Stimulated activated CD4-positive, alpha-beta T cell treated with anti-CD3 and anti-CD28 coated beads, Interleukin-4, amount 100 ng/mL, for 48 hours (primary cell): ENCODE measurements at places on chromosomes 3 and 15.
A peak's percentile ranks its signal among the peaks of the same experiment; 100 is the strongest.

- no peak for DNase-seq
Observed at GRCh38 chr3:33438284-33438668, 1.9 kb downstream of the UBP1 start.

GRCh38 chr15:72796515-72797337 is 13.2 kb upstream of the ADPGK start:
- DNase-seq, result peak; percentile 34

DNA sequence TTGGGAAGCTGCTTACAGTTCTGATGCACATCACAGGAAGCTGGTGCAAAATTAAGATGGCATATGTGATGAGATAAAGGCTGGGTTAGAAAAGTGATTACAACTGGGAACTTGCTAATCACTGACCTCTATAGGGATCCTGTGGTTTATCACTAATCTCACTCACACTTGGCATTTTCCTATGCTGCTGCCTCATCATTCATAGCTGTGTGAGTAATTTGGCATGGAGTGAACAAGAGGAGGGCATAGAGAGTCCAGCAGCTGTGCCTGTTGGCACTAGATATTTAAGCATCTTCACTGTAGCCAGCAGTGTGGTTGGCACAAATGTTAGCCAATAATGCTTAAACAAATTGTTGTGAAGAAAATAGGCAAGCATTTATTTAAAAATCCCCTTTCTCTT is 217.7 kb upstream of the CGNL1 start:
- no peak for DNase-seq

DNA sequence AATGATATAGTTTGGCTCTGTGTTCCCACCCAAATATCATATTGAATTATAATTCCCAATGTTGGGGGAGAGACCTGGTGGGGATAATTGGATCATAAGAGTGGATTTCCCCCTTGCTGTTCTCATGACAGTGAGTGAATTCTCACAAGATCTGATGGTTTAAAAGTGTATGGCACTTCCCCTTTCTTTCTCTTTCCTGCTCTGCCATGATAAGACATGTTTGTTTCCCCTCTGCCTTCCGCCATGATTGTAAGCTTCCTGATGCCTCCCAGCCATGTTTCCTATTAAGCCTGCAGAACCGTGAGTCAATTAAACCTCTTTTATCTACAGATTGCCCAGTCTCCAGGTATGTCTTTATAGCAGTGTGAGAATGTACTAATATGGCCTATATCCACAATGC is 126.7 kb upstream of the GMNC start:
- no peak for DNase-seq
